NCI-H460 (cell line): ENCODE measurements at places on chromosomes 7 and 10. TPM values are rescaled to one million over a fixed set of nuclear protein-coding genes. Genes with fewer than 3 reads are reported as not detected.

DNA sequence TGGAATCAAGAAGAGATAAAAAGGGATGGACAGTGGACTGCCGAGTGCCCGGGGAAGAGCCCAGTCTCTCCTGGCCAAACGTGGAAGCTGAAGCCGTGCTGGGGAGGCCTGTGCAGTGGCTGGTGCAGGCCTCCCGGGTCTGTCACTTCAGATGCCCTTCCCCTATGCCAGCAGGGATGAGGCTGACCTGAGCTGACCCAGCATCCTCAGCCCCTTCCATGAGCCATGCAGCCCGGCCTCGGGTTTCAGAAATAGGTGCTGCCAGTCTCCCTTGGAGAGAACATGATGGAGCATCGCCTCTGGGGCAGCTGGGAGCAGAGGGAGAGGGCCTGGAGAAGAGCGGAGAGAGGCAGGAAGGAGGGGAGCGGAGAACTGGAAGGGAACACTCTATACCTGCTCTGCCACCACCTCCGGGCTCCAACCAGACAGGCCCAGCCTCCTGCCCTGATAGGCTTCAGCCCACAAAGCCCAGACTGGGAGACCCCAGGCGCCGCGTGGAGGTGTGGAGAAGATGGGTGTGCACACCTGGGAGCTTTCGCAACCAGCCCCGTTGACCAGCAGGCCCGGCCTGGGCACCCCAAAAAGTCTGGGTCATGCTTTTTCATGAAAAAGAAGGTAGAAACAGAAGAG lies 68.6 kb upstream of the PPP2R2D start:
- DNase-seq = no peak

The PLCE1 gene
- 0.23 and 0.32 TPM in 2 replicates for total RNA-seq

DNA sequence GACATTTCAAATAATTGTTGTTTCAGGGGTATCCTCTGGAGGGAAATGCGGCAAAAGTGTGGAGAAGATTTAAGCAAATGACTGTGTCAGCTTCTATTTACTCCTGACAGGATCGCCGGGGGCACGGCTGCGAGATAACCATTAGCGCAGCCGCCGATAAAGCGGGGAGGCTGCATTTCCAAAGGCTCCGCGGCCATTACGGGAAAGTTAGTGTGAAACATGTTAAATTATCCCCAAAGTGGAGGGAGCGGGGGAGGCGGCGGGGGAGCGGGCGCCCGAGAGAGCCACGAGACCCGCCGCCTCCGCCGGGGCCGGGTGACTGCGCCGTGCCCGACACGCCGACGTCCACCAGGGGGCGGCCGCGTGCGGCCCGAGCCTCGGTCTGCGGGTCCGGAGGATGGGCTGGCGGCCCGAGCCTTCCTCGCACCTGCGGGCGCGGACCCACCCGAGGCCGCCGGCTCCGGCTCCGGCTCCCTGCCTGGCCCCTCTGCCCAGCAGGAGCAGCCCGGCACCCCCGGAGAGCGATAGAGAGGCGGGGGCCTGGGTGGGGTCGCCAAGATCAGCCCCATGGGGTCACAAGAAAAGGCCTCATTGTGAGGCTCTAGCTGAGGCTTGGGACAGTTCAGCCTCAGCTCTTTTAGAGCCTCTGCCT lies 74.4 kb upstream of the PAX2 start:
- DNase-seq = no peak

GRCh38 chr7:51517187-51517586 lies 200.6 kb upstream of the COBL start:
- DNase-seq = no peak

- no peak for DNase-seq
Observed at GRCh38 chr10:76382381-76382851, 951.0 kb downstream of the LRMDA start.
